ENCODE measurements at places on chromosomes 2 and 18. TPM values are rescaled to one million over a fixed set of nuclear protein-coding genes. Genes with fewer than 3 reads are reported as not detected.

DNA sequence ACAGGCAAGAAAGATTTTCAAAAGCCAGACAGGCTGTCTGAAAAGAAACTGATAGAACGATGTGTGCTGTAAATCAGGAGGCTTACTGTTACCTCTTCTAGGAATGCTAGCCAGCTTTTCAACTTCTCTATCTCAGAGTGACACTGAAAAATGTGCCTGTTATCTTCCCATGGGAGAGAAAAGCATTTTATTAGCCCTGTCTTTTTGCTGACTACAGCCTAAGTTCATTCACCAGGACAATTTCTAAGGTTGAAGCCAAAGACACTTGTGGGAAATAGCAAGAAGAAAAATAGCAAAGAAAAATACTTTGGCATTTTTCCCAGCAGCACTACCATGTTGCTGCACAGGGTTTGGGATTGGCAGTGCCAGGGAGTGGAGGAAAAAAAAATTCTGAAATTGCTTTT lies 34.0 kb downstream of the ABCB11 start:
- no peak overlapping the region for H3K27ac ChIP-seq
- no peaks in the 10 kb centered on the region for H3K27me3 ChIP-seq
- H3K36me3 ChIP-seq: no peaks in the 10 kb centered on the region
- no peak for DNase-seq
- no peaks in the 10 kb centered on the region for H3K4me1 ChIP-seq

DNA sequence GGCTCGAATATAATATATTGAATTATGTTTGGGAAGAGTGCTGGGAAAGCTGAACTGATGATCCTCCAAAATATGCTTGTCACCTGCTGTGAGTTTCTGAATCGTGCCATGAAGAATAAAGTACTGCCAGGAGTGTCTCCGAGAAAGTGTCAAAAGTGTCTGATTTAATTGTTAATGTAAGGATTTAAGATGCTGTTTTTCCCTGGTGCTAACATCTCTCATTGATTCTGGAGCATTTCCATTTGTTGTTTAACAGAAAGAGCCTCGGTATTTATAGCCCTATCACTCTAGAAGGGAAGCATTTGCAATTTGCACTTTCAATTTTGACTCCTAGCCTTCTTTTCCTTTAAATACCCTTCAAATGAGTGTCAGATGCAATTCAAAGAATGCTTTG lies 342.2 kb downstream of the RND3 start:
- H3K36me3 ChIP-seq: no peaks in the 10 kb centered on the region
- H3K27ac ChIP-seq: no peak overlapping the region
- no peak for DNase-seq
- no peaks in the 10 kb centered on the region for H3K4me1 ChIP-seq
- no peak overlapping the region for H3K4me3 ChIP-seq

GRCh38 chr18:26277374-26277773 lies 51.1 kb downstream of the TAF4B start:
- no peaks in the 10 kb centered on the region for H3K4me1 ChIP-seq
- H3K27me3 ChIP-seq: no peaks in the 10 kb centered on the region
- no peak for DNase-seq

GRCh38 chr18:63505566-63506335 lies 29.0 kb downstream of the SERPINB5 start:
- H3K36me3 ChIP-seq: no peaks in the 10 kb centered on the region
- no peak for DNase-seq
- H3K27ac ChIP-seq: no peak overlapping the region

GRCh38 chr2:144330951-144331673 lies 188.8 kb downstream of the ZEB2 start:
- no peak for DNase-seq
- H3K4me3 ChIP-seq: peak overlapping the region; percentile 74
- H3K27me3 ChIP-seq: no peaks in the 10 kb centered on the region
- no peaks in the 10 kb centered on the region for H3K36me3 ChIP-seq

GRCh38 chr2:174499371-174499770 lies 12.5 kb upstream of the GPR155 start:
- no peak overlapping the region for H3K27ac ChIP-seq
- no peaks in the 10 kb centered on the region for H3K4me1 ChIP-seq
- H3K4me3 ChIP-seq: no peak overlapping the region
- no peak for DNase-seq

GRCh38 chr2:65370387-65371073 lies 61.9 kb downstream of the SPRED2 start:
- no peaks in the 10 kb centered on the region for H3K36me3 ChIP-seq
- H3K27me3 ChIP-seq: no peaks in the 10 kb centered on the region
- no peak overlapping the region for H3K27ac ChIP-seq
- no peak for DNase-seq
- H3K4me1 ChIP-seq: peaks cover 54% of the 10 kb centered on the region
- no peak overlapping the region for H3K4me3 ChIP-seq

GRCh38 chr2:5598156-5598555 lies 94.0 kb upstream of the SOX11 start:
- H3K27ac ChIP-seq: no peak overlapping the region
- no peak for DNase-seq
- H3K27me3 ChIP-seq: no peaks in the 10 kb centered on the region
- H3K36me3 ChIP-seq: no peaks in the 10 kb centered on the region
- no peaks in the 10 kb centered on the region for H3K4me1 ChIP-seq

GRCh38 chr18:34773961-34774766 lies 64.1 kb downstream of the DTNA start:
- H3K4me3 ChIP-seq: peak overlapping the region; percentile 54
- H3K36me3 ChIP-seq: no peaks in the 10 kb centered on the region
- H3K27me3 ChIP-seq: no peaks in the 10 kb centered on the region
- H3K4me1 ChIP-seq: peaks cover 32% of the 10 kb centered on the region
- no peak for DNase-seq
- peak overlapping the region; percentile 12 for H3K27ac ChIP-seq

- H3K4me3 ChIP-seq: no peak overlapping the region
- no peak overlapping the region for H3K27ac ChIP-seq
- DNase-seq: no peak
- no peaks in the 10 kb centered on the region for H3K27me3 ChIP-seq
- H3K4me1 ChIP-seq: peaks cover 35% of the 10 kb centered on the region
- H3K36me3 ChIP-seq: no peaks in the 10 kb centered on the region
These were observed 134.8 kb downstream of the SLC8A1 start for GRCh38 chr2:40317046-40317445.

- H3K27ac ChIP-seq: no peak overlapping the region
- DNase-seq: no peak
- no peaks in the 10 kb centered on the region for H3K36me3 ChIP-seq
- H3K4me1 ChIP-seq: no peaks in the 10 kb centered on the region
- no peaks in the 10 kb centered on the region for H3K27me3 ChIP-seq
These were observed 813.1 kb upstream of the POU3F3 start for GRCh38 chr2:104040771-104041170.

GRCh38 chr2:147027436-147027835 lies 817.4 kb upstream of the ACVR2A start:
- H3K4me3 ChIP-seq: no peak overlapping the region
- H3K36me3 ChIP-seq: no peaks in the 10 kb centered on the region
- no peaks in the 10 kb centered on the region for H3K27me3 ChIP-seq
- H3K27ac ChIP-seq: no peak overlapping the region
- no peak for DNase-seq

GRCh38 chr18:27556741-27557140 lies 371.6 kb upstream of the CHST9 start:
- H3K4me3 ChIP-seq: no peak overlapping the region
- no peak for DNase-seq
- no peak overlapping the region for H3K27ac ChIP-seq
- no peaks in the 10 kb centered on the region for H3K36me3 ChIP-seq
- H3K27me3 ChIP-seq: no peaks in the 10 kb centered on the region

GRCh38 chr18:7174344-7175095 lies 56.4 kb upstream of the LRRC30 start:
- H3K4me1 ChIP-seq: no peaks in the 10 kb centered on the region
- no peak overlapping the region for H3K27ac ChIP-seq
- H3K4me3 ChIP-seq: no peak overlapping the region
- no peak for DNase-seq
- H3K27me3 ChIP-seq: no peaks in the 10 kb centered on the region

DNA sequence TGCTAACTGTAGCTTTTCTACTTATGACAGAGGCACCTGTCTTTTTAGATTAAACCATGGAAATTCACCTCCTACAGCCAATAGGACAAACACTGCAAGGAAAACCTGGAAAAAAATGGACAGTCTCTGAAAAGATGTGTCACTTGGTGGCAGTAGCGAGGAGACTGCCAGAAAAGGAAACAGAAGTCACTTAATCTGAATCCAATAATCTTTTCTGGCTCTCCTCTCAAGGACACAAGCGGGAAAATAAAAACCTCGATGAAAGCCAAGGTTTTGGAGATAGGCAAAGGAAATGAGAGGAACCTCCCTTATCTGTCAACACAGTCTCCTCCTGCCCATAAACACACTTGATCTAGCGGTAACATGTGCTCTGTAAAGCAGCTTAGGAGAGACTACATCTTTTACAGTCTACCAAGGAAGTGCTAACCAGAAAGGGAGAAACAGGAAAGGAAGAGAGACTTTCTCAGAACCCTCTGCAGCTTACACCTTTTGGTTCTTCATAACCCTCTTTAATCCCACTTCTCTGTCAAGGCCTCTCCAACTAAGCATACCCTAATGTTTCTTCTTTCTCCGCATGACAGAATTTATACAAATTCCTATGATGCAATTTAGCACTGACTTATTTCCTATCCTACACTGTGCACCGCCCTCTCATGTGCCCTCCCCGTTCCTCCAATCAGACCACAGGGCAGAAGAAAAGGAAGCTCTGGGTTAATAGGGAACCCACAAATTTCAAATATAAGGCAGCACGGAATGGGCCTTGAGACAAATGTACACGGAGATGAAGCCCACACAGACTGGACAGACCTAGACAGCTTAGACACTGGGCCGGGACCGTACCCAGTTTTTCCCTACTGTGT lies 52.8 kb downstream of the CLASP1 start:
- H3K27me3 ChIP-seq: no peaks in the 10 kb centered on the region
- DNase-seq: no peak
- no peaks in the 10 kb centered on the region for H3K36me3 ChIP-seq
- H3K4me1 ChIP-seq: peaks cover 7% of the 10 kb centered on the region

DNA sequence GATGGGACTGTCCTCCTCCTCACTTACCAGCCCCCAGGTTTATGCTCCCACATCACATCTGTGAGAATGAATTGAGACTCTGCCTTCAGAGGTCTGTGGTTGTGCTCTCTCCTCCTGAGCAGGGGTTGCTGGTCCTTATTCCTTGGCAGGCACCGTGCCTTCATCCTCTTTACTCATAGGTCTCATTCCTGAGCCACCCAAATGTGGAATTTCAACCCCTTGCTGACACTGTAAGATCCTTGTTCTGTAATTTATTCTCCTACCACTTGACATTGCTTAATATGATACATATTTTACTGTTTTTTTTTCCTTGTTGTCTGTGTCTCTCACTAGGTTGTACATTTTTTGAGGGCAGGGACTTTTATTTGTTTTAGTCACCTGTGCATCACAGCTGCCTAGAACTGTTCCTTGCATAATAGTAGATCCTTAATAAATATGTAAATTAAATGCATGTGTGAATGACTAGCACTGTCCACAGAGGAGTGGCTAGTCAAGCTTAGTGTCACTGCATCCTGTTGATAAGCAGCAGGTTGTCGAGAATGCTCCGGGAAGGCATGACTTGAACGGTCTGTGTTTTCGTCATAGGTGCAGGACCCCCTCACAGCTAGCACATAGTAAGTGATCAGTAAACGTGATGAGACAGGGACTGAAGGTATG lies 180.6 kb downstream of the ZNF407 start:
- no peak overlapping the region for H3K4me3 ChIP-seq
- no peaks in the 10 kb centered on the region for H3K27me3 ChIP-seq
- no peaks in the 10 kb centered on the region for H3K36me3 ChIP-seq
- no peaks in the 10 kb centered on the region for H3K4me1 ChIP-seq
- no peak overlapping the region for H3K27ac ChIP-seq

- no peaks in the 10 kb centered on the region for H3K4me1 ChIP-seq
- DNase-seq: no peak
These were observed 65.7 kb upstream of the CHMP1B start for GRCh38 chr18:11785444-11786055.

DNA sequence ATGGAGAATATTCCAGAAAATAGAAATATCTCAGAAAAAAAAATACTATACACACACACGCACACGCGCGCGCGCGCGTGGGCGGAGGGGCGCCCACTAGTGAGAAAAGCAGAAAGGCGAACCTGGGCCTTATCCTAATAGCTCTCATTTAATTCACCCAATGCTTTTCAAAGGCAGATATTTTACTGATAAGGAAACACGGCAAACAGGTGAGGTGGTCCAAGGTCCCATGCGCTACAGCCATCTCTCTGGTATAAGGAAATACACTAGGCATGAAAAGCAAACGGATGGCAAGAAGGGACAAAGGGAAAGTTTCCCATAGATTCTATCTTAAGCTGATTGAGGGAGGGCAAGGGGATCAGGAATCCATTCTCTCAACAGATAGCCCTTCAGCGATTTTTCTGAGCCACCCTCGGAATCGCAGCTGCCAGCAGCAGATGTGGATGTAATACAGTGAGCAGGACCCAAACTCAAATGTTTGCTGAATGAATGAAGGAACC lies 136.7 kb downstream of the TMEM247 start:
- H3K27ac ChIP-seq: peak overlapping the region; percentile 88
- H3K4me1 ChIP-seq: peaks cover 28% of the 10 kb centered on the region
- no peak for DNase-seq
- H3K4me3 ChIP-seq: peak overlapping the region; percentile 95
- no peaks in the 10 kb centered on the region for H3K27me3 ChIP-seq

DNA sequence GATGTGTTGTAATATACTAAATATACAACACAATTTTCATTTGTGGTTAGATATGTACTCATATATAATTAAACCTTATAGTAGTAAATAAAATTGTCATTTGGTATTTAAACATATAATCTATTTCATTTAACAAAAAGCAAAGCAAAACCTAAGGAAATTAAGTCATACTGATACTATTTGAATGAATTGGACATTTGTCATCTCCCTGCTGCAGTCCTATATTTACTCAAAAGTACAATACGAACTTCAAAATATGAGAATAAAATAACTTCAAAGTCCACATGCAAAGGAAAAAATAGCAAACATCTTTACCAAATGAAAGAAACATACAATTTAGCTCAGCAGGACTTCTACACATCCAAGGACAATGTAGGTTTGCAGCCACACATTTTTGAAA lies 11.8 kb upstream of the HAT1 start:
- H3K27ac ChIP-seq: no peak overlapping the region
- H3K4me3 ChIP-seq: no peak overlapping the region
- H3K27me3 ChIP-seq: no peaks in the 10 kb centered on the region
- no peaks in the 10 kb centered on the region for H3K36me3 ChIP-seq
- no peak for DNase-seq

DNA sequence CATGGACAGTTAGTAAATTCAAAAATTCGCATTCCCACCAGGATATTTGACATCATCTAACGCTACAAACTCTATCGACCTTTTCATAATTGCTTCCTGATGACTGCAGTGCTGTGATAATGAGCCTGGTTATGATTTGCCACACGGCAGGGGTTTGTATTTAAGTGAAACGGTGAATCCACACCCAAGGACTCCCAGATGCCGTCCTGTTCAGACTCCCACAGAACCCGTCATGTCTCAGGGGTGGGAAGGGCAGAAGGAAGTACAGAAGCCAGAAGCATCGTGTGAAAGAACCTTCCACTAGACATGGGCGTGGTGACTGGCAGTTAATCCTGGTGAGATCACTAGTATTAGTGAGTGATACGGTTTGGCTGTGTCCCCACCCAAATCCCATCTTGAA lies 91.2 kb upstream of the TMEM18 start:
- DNase-seq: no peak
- H3K4me3 ChIP-seq: no peak overlapping the region
- no peak overlapping the region for H3K27ac ChIP-seq
- H3K27me3 ChIP-seq: no peaks in the 10 kb centered on the region

HOXD12 gene
- total RNA-seq: not detected

CHMP3 gene
- 138 TPM for total RNA-seq

RESP18 gene
- total RNA-seq: not detected

CLK1 gene
- 194 TPM for total RNA-seq

ADCYAP1 gene
- 15.3 TPM for total RNA-seq
